ENCODE measurements at places on chromosomes 1 and 21.

- no peak for DNase-seq
Measured at GRCh38 chr1:200314085-200314750, 95.6 kb downstream of the ZNF281 start.

DNA sequence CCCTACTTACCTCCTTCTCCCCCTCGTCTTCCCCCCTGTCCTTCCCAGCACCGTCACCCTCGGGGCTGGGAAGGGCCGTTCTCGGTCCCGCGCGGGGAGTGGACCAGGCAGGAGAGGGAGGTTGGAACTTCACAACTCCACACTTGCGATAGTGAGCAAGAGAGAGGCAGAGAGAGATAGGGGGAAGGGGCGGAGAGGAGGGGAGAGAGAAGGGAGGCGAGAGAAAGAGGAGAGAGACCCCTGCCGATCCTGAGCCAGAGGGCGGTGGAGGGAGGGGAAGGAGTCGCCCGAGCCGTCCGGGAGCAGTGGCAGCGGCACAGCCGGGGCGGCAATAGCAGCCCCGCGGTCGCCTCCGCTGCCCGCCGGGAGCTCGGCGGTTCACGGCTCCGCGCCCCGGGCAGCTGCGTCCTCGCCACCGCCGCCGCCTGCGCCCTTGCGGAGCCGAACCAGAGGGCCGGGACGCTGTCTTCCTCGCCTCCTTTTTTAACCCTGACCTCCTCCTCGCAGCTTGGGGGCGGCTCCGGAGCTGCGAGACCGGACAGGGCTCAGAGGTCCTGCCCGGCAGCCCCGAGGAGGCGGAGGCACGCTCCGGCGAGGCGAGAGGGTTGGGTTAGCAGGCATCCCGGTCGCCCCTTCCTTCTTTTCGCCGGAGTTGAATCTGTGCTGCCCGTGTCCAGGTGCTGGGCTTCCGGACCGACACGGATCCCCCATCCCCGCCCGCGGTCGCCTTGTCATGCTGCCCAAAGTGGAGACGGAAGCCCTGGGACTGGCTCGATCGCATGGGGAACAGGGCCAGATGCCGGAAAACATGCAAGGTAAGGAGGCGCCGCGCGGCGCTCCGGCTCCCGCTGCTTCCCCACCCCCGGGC, 11.7 kb downstream of the NR5A2 start:
- DNase-seq, result no peak

DNA sequence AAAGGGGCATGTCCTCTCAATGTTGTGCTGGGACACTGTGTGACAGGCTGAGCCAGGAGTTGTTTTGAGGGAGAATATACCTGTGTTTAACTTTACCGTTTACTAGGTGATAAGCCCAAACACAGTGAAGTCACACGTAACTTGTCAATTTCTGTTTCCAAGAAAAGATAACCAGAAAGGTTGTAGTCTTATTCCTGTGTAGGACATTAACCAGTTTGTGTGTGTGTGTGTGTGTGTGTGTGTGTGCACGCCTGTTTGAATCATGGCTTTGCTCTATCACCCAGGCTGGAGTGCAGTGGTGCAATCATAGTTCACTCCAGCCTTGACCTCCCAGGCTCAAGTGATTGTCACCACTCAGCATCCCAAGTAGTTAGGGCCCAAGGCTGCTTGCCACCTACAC, 83.6 kb downstream of the MRPS6 start:
- DNase-seq, result no peak

DNA sequence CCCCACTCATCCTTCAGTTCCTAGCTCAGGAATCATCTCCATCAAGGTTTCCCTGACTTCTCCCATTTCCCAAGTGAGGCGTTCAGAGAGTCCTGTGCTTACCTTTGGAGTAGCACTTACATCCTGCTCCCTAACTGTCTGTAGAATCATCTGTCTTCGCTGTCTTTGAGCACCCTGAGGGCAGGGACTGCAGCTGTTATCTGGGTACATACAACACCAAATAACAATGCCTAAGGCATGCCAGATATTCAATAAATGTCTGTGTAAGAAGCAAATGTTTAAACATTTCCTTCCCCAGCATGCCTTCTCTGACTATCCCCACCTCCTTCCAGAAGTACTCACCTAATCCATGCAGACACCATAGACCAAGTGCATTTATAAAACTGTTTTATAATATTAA, 65.4 kb downstream of the JAK1 start:
- no peak for DNase-seq

GRCh38 chr1:182170891-182171461, 109.5 kb upstream of the ZNF648 start:
- DNase-seq, result no peak

DNA sequence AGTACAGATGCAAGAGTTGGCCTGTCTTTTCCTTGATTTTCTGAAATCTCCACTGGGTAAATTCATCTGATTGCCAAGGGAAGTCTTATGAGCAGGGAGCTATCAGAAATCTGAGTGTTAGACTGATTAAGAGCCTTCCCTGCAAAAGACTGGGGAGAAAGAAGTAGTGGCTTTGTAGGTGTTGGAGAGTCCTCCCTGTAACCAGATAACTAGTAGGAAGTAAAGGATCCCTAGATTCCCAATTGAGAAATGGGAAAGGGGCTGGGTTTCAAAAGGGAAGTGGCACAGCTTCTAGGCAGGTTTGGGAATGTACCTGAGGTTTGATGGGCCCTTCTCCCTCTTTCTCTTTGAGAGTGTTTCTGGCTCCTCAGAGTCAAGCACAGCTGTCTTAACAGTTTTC, 2.1 kb downstream of the TLCD4 start:
- no peak for DNase-seq

DNA sequence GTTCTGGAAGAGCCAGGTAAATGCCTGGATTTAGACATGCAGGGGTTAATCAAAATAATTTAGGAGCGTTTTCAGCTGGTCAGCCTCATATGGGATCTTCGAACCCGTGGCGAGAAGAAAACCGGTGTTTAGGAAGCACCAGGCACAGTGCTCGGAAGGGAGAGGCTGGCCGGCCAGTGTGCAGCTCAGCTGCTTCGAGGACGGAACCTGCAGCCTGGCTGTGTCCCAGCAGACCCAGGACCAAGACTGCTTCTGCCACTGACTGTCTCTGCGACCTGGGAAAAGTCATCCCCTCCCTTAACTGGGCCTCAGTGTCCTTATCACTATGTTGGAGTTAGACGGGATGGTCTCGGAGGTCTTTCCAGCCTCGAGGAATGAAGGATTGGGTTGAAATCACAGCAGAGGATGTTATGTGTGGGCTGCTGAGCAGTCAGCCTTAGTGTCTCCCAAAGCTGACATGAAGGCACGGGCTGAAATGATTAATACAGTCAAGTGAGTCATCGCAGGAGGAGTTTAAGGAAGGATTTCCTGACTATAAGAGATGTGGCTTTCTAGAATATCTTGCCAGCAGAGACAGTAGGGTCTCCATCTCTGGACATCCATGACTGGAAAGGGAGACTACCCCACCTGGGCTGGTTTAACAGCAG, 20.8 kb downstream of the PPFIA4 start:
- DNase-seq, result no peak

DNA sequence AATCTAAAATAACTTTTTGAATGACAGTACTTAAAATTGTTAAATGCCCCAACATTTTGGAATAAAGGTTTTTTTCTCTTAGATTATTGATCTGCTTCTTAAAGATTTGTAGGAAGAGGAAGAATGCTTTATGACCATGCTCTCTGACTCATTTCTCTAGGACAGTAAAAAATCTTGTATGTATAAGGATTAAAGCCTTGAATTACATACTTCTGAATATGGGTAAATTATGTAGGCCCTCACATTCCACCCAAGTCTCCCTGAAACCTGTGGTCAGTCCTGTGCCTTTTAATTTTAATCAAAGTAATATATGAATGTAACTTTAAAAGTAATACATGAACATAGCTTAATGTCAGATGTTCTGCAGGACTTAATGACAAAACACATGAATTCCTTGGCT, 50.5 kb downstream of the ABCD3 start:
- DNase-seq, result no peak

GRCh38 chr1:15918962-15919715, 56.8 kb downstream of the ZBTB17 start:
- no peak for DNase-seq

DNA sequence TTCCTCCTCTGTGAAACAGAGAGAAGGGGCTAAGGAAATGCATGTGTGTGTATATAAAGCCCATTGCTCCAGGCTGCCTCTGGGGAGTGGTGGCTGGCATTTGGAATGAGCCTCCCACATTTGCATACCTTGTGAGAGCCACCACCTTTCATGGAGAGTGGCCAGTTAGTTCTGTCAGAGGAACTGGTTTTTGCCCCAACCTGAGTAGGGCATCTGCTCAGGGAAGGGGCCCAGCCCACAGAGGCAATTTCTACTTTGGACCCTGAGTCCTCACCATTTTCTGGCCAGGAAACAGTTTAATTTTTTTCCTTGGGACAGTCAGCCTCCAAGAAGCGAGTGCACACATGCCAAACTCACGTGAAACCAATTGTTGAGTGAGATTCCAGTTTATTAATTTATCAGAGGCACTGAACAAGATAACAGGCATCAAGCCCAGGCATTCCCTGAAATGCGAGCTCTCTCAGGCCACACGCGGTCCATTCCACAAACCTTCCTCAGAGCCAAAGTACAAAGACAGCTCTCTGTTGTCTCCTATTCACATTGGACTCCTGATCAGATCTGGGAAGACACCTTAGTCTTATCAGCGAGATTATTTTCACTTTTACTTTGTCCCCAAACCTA, 1.0 kb upstream of the SLC6A9 start:
- DNase-seq, result no peak

DNA sequence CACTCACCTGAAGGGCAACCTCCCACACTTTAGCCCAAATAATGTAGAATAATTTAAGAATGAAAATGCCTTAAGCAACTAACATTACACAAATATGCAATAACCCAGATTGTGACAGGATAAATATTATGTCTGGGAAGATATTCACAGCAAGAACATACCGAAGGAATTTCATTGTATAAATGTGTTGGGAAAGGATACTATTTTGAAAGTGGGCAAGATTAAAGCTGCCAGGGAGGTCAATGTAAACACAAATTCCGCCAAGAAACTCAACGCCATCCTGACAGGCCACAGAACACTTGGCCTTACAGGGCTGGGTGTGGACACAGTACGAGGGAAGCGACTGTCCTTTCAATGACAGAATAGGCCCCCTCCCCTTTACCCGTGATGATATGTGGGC, 173.3 kb downstream of the RUNX1 start:
- DNase-seq, result no peak

- no peak for DNase-seq
Measured at GRCh38 chr1:19606817-19607642, 37.1 kb upstream of the NBL1 start.

DNA sequence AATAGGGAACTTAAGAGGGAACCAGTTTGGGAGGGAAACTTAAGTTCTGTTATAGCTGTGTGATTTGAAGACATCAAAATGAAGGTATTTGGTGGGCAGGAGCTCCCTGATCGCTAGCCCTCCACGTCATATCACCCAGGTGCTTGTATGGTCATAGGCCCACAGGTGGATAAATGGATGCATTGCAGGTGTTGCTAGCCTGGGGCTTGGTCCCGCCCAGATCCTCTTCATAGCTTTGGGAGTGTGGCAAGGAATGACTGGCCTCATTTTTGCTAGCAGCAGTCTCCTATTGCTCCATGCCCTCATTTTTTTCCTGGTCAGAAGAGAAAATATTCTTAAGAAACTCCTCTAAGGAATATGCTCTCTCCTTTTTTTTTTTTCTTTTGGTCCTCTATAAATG, 11.3 kb downstream of the GNPAT start:
- DNase-seq, result no peak

GRCh38 chr1:156525071-156525501, 24.5 kb upstream of the MEF2D start:
- no peak for DNase-seq

- no peak for DNase-seq
Measured at GRCh38 chr1:221868593-221869303, 126.9 kb upstream of the DUSP10 start.

- DNase-seq, result no peak
Measured at GRCh38 chr1:160761046-160761445, 22.0 kb downstream of the SLAMF7 start.
